ENCODE measurements at places on chromosomes 13 and 19.

DNA sequence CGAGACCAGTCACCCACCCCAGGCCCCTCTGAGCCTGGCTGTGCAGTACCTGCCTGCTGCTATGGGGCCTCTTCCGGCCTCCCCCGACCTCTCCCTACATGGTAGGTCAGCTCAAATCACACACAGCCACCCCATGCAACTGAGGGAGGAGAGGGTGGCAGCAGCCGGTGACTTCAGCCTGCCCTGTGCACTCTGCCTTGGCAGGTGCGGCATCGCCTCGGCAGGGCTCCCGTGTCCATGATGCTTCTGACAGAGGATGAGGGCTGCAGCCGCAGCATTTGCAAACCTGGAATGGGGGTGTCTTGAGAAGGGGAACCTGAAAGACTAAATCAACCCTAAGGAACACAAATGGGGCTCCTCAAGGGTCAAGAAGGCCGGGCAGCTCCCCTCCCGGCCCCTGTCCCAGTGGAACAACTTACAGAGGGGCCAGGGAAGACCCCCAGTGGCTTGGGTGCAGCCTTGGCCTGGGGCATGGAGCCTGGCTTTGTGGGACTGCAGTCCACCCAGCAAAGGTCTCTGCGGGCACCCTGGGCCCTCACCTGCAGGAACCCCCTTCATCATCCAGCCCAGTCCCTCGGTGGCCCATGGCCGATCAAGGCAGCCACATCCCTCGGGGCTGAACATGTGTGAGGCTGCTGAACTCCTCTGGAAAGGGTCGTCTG is 6.7 kb downstream of the TEX29 start:
- no peak for DNase-seq

- no peak for DNase-seq
Measured at GRCh38 chr13:32889986-32890565, 126.1 kb upstream of the KL start.

DNA sequence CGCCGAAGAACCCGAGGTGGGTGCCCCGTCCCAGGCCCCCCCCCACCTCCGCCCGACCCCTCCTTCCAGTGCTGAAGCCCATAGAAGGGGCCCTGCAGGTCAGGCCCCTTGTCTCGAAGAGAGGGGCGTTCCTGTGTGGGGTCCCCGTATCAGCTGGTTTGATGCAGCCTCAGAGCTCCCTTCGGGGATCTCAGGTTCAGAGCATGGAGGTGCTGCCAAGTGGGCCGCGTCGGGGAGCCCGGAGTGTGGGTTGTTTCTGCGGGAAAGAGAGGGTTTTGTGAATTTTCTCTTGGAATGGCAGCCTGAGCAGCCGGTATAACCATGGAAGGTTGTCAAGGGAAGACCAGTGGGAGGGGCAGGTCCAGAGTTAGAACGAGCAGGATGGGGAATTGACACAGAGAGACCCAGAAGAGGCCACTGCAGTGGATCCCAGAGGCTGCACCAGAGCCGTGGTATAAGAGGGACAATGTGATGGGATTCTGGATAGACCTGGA is 384 bp downstream of the TRAPPC2B start:
- peak; percentile 12 for DNase-seq

- DNase-seq = no peak
Measured at GRCh38 chr19:35528218-35529038, at the start of gene SBSN. Gene SBSN, minus strand, starts transcription at chr19:35528311. Its CDS starts 30 bp downstream, at chr19:35528281.

GRCh38 chr13:43401361-43401760 is 378.0 kb downstream of the DNAJC15 start:
- DNase-seq = no peak

- DNase-seq = no peak
Measured at GRCh38 chr13:113548778-113549621, 35.6 kb upstream of the TFDP1 start.

GRCh38 chr13:44989941-44990340 is 603 bp downstream of the GPALPP1 start:
- peak; percentile 21 for DNase-seq

DNA sequence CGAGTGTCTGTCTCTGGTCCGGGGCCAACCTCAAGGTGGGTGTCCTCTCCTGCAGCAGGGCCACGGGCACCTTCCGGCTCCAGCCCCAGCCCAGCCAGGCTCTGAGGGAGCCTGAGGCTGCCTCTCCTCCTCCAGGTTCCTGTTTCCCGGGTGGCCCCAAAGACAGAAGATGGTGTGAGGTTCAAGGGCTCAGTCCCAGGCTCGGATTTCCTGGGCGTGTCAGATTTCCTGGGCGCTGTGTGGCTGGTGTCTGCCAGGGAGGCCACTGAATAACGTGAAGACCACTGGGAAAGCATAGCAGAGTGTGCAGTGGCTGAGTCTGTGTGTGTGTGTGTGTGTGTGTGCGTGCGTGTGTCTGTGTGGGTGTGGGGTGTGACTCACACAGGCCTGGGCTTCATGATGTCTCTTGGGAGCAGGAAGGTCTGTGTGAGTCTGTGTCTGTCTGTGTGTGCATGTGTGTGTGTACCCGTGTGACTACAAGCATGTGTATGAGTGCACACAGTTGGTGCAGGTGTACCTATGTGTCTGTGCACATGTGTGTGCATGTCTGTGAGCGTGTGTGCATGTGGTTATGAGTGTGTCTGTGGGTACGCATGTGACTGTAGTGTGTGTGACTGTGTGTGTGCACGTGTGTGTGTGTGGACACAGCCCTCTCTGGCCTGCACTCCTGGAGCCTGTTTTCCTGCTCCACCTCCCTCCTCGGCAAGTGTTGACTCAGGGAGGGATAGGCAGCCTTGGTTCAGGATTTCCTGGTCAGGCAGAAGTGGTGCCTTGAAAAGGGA is 28.3 kb downstream of the CEBPA start:
- DNase-seq = no peak

DNA sequence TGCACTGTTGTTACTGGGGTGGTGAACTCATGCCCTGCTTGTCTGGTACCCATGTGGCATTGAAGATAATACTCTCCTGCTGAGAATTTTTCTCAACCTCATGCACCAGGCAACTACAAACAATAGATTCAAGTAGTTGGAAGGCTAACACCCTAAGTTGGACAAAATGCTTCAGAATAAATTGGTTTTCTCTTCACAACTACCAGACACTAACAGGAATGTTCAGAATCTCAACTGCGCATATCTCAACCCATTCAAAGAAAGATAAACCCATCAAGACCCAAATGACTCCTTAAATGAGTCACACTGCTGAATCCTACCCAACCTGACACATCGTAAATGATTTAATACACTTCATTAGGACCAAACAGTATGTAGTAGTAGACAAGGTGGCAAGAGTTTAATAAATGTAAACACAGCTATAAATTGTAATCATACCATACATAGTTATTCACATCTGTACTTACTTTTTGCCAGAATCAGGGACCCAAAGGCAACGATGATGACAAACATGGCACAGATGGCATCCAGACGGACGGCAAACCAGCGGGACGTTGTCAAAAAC is 227.4 kb downstream of the ABCC4 start:
- no peak for DNase-seq

DNA sequence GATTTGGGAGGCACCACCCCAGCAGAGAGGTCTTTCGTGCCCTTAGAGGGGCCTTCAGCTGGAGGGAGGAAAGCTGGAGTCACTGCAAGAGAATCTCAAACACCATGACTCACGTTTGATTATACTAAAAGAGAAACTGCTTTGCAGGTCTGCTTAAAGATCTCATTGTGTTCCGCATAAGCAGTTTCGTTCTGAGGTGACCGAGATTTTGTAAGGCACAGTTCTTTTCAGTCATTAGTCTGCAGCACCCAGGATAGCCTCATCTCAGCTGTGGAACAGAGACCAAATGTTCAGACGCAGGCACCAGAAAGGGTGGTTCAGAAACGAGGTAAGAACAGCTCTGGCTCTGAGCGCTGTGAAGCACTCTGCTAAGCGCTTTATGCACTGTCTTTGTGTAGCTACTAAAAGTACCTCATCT is 71.2 kb upstream of the GTF3A start:
- DNase-seq = no peak

- no peak for DNase-seq
Measured at GRCh38 chr19:55169136-55169535, 2.7 kb upstream of the DNAAF3 start.

DNA sequence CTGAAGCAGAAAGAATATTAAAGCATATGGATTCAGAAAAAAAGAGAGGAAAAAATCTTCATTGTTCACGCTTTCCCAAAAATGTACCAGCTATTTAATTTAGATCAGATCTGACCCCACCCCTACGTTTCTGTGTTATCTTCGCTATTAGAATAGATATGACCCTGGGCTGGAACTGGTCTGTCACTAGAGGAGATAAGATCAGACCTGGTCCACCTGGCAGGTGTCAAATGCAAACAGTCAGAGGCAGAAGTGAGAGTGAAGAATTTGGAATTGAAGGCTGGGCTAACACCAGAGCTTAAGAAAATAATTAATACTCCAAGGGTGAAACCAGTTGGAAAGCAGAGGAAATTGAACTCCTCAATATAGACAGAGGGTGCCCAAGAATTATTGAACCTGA is 30.0 kb upstream of the MBNL2 start:
- DNase-seq = no peak

DNA sequence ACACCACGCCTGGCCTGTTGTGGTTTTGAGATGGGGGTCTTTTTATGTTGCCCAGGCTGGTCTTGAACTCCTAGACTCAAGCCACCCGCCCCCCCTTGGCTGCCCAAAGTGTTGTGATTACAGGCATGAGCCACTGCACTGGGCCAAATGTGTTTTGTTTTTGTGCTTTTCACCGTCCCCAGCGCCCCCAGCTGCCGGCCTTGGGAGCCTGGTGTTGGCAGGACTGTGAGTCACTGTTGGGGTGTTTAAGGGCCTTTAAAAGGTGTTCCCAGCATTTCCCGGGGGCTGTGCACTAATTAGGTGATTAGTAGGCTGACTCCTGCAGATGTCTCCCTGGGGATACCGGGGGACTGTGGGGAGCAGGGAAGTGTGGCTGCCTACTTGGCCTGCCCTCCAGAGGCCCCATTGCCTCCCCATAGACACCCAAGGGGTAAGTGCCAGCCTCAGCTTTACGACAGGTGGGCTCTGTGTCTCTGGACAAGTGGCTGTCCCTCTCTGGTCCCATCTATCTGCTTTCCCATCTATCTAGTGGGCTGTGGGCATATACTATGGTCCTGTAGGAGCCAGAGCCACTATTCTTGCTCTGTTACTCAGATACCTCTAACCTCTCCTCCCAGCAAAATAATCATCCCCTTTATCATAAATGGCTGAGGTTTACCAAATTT is 11.8 kb upstream of the TLE5 start:
- DNase-seq = no peak

DNA sequence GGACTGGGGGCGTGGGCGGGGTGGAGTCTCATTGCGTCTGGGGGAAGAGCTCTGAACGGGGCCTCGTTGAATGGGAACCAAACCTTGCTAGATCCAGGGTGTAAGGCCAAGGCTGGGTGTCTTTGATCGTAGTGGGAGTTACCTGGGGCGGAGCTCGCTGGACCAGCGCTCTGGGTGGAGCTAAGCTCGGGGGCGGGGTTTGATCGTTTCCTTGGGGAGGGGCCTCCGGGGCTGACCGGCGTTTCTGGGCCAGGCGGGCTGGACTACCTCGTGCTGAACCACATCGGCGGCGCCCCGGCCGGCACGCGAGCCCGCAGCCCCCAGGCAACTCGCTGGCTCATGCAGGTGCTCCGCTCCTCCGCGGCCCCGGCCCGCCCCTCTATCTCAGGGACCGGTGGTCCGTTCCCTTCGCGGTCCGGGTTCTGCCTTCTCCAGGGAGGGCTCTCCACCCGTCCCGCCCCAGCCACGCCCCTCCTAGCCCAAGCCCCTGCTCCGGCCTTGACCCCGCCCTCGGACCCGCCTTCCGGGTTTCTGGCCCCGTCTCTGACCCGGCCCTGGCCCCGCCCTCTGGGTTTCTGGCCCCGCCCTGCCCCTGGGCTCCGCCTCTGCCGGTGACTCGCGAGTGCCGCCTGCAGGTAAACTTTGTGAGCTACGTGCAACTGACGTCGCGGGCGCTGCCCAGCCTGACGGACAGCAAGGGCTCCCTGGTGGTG is 3.3 kb upstream of the RPL36 start:
- DNase-seq = peak; percentile 95

DNA sequence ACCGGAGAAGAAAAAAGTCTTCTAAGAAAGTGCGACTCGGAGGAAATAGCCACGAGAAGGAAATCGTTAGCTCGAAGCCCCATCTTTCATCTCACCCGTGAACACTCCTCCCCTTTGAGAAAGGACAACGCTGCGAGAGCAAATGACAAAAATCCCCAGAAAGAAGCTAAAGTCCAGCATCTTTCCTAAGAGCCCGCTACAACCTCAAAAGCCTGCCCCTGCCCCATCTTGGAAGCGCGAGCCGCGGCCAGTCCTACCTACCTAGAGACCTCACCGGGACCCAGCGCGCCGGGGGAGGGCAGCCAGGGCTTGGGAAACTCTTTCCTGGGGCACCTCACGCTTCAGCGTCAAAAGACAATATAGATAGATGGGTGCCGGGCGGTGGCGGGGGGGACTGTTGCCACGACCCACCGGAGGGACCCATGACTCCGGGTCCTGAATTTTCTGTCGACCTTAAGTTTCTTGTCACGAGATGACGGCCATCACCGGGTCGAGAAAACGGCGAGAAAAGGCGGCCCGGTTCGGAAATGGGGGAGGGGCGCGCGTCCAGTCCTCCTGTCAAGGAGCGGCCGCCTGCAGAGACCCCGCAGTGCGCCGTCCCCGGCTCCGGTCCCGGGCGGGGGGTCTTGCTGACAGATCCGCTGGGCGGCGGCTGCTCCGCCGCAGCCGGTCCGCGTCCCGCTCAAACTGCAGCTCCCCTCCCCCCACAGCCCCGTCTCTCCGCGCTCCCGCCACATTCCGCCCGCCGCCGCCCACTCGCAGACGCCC is 65.9 kb downstream of the KCNRG start:
- DNase-seq = peak; percentile 41

GRCh38 chr19:30263830-30264381 is 108.3 kb upstream of the ZNF536 start:
- DNase-seq = no peak

GRCh38 chr13:27113436-27113835 is 58.2 kb downstream of the USP12 start:
- DNase-seq = no peak

DNA sequence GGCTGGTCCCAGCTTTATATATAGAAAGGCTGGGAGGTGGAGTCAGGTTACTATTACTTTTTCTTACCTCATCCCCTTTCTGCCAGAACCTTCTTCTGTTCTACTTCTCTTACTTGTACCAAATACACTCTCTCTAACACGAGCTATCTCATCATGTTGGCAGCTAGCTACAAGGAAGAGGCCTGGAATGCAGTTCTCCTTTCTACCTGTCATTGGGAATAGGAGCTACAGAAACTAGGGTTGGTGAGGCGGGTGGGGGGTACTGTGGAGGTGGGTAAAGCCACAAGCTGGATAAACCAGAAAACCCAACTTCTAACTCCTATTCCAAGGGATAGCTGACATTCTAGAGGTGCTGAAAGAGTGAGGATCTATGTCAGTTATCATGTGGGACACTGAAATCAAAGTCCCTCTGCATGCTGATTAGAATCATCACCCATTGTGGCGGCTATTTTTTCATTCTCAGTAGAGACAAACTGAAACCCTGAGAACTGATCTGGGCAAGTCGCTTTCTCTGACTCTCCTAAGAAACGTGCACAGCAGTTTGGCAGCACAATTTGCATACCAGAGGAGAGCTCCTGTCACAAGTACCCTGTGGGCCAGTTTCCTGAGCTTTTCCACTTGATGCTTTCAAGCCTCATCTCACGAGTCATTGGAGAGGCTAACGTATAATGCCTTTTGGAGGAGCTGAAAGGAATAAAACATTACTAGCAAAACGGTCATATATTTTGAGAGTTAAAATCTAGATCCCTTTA is 358.1 kb downstream of the ENOX1 start:
- DNase-seq = no peak
